ENCODE measurements at places on chromosomes 1 and 21.

DNA sequence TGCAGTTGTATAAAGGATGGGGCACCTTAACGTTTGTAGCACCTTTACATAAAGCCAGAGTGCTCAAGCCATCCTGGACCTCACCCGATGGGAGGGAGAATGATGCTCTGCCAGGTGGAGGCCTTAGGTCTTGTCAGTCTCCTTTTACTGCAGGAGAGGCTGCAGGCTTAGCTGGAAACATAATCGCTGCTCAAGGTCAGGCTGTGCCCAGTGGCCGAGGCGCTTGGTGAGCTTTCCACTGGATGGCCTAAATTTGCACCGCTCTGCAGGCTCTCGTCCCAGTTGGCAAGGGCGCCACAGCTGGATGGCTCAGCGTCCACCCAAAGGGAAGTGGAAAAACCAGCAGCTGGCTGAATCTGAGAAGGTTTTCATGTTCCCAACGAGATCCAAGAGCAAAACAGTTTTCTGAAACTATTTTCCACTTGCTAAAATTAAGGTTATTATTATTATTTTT, 438.9 kb downstream of the CAMTA1 start:
- DNase-seq: no peak

DNA sequence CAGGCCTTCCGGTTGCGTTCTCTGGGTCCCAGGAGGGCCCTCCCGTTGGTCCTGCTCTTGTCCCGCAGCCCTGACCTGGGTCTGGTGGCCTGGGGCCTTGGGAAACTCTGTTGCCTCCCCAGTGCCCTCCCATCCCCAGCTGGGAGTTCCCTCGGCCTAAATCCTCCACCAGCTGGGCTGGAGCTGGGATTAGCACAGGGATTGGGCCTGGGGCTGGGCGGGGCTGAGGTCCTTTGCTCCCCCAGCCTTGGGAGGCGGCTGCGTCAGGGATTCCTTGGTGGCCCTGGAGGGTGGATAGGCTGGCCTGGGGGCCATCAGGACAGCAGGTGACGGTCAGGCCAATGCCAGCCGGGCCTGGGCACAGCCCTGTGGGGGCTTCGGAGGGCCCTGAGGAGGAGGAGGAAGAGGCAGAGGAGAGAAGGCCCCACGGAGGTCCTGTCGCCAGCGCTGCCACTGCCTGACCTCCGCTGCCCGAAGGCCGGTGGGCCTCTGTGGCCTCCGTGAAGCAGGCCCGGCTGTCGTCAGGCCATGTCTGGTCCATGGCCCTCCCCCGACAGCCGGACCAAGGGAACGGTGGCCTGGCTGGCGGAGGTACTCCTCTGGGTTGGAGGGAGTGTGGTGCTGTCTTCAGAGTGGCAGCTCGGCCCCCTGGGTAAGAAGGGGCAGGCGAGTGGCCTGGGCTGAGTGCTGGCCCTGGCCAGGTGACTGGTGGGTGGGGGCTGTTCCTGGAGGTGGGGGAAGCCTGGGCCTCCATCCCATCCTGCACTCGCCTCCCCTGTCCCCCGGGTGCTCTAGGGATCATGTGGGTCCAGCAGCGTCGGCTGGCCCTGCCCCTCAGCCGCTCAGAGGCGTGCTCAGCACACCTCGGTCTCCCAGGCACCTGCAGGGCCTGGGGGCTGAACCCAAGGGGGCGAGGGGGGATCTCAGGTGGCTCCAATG, at the start of gene PLCH2:
PLCH2 (plus strand) TSS at position 229 of the 939 bp plus-strand sequence; CDS start at position 529, 300 bp downstream.
- DNase-seq: no peak

DNA sequence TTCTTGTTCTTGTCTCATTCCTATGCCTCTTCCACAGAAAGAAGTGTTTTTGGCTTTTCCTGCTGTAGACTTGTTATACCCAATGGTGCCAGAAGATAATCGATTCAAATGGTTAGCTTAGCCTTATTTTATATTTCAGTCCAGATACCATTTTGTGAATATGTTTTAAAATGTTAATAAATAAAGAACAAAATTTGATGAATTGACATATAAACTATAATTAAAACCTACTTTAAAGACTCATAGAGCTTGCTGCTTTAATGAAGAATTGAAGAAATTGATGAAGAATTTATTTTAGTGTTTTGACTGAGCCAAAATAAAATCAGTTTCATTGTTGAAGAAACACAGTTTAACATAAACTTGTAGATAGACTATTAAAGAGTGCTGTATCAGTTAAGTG, 152.8 kb downstream of the MAGI3 start:
- DNase-seq: no peak

DNA sequence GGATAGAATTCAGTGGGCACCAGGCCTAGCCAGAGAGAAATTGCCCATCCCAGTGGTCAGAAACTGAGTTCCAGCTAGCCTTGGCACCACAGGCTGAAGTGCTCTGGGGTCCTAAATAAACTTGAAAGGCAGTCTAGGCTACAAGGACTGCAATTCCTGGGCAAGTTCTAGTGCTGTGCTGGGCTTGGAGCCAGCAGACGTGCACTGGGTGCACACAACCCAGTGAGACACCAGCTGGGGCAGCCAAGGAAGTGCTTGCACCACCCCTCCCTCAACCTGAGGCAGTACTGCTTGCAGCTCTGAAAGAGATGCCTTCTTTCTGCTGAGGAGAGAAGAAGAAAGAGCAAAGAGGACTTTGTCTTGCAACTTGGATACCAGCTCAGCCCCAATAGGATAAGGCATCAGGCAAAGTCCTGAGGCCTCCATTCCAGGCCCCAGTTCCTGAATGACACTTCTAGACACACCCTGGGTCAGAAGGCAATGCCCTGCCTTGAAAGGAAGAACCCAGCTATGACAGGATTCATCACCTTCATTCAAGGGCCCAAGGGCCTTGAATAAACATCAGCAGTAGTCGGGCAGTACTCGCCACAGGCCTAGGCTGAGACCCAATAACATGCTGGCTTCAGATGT, 55.1 kb downstream of the OVGP1 start:
- DNase-seq: no peak

All from endothelial cell of umbilical vein (primary cell).